ENCODE measurements at places on chromosomes 6 and 20.

DNA sequence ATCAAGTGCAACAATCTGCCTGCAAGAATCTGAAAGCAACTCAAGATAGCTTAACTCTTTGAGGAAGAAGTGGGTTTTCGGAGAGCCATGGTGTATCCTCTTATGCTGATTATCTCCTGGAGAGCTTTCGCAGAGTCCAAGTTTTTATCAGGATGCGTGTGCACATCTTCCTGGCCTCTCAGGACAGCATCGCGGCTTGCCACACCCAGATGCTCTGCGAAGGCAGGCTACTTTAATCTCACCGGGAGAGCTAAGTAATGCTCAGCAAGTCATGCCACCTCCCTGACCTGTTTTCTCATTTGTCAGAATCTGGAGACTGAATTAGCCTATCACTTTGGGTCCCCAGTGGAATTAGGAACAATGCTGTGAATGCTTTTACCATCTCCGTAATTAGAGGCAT lies 52.9 kb downstream of the TTI1 start:
- no peak for DNase-seq

GRCh38 chr20:32678948-32679347 lies 5.2 kb upstream of the C20orf203 start:
- no peak for DNase-seq

GRCh38 chr6:107670792-107671199 lies 153.3 kb downstream of the SCML4 start:
- DNase-seq, result peak; percentile 78

- DNase-seq, result no peak
These were observed 403.4 kb upstream of the JAG1 start for GRCh38 chr20:11077226-11077625.

DNA sequence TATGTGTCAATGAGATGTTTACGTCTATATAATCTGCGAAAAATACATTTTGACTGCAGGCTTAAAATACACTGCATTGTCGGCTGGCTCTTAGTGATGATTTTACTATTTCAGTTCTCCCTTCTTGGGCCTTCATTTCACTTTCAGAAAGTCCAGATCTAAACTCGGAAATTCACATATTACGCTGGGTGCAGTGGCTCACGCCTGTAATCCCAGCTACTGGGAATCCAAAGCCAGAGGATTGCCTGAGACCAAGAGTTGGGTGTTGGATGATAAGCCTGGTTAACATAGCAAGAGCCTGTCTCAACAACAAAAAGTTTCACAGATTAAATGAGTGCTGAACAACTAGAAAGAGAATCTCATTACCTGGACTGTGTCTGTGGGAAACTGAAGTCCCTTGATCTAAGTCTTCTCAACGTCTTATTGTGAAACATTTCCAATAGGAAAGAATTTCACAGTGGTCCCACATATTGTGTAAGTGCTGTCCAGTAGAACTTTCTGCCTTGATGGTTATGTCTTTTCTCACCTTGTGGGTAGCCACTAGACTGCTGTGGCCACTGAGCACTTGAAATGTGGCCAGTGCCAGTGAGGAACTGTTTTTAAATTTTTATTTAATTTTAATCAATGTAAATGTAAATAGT lies 1.9 kb downstream of the GINM1 start:
- DNase-seq, result no peak

- DNase-seq, result no peak
These were observed 10.1 kb downstream of the MAP3K5 start for GRCh38 chr6:136782021-136782770.

- DNase-seq, result no peak
These were observed 36.8 kb upstream of the SMIM29 start for GRCh38 chr6:34285448-34286164.

DNA sequence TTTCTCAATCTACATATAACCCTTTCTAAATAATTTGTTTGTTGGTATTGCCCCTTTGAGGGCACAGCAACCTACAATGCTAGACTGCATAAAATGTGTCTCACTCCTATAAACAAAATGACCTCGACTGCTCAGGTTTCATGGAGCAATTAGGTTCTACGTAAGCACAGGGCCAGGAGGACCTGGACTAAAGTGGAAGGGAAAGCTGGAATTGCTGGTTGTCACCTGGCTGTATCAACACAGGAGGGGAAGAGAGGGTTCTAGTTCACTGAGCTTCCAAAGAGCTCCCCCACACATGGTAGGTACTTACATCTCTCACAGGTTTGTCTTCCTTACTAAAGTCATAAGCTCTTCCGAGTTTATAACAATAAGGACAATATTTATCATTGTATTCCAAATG lies 51.0 kb downstream of the NCOA6 start:
- DNase-seq, result no peak

- DNase-seq, result peak; percentile 45
These were observed 26.1 kb downstream of the SPATA2 start for GRCh38 chr20:49889001-49889934.

DNA sequence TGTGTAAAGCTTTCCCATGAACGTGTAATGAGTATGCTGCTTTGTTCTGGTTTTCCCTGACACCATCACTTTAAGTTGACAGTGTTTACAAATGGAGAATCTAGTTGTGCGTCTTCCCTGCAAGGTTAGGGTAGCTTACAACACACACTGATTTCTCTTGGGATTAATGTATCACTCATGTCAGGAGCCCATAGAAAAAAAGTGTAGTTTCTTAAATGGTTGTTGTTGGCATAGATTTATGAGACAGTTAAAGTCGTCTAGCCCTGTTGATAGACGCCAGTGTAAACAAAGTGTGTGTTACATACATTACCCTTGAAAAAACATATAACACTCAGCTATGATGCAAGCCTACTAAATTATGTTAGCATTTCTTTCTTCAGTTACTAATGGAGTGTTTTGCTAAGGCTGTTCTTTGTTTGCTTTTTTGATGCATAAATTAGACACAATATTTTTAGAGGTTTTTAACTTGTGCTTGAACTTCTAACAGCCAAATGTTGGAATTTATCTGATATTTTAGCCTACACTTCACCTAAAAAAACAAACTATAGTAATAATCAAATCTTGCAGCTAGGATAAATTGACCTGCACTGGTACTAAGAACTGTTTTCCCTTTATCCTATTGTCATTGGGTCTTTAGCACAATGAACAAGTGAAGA lies 88.6 kb downstream of the RNF217 start:
- DNase-seq, result no peak

GRCh38 chr20:57826666-57827287 lies 117.0 kb upstream of the PMEPA1 start:
- no peak for DNase-seq

DNA sequence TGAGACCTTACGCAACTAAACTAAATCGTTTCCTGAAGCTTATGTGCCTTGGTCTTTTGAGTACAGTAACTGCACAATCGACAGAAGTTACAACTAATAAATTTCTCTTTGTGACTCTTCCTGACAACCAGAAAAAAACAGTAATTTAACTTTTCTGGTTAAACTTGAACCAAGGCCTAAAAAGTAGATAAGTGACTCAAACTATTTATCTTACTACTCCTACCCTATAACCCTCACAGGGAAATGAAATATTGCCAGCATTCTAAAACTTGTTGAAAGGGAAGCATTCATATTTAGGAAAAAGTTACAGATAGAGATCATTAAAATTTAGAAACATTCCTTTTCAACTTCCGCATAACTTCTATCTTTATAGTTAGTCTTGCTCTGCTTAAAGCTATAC lies 1034.4 kb downstream of the EYS start:
- DNase-seq, result no peak

Measured in sigmoid colon (tissue), 7 donors.